ENCODE measurements at places on chromosomes 7 and 10. TPM values are rescaled to one million over a fixed set of nuclear protein-coding genes. Genes with fewer than 3 reads are reported as not detected.
A peak's percentile ranks its signal among the peaks of the same experiment; 100 is the strongest.

GRCh38 chr10:28939281-28940157, 262.2 kb downstream of the BAMBI start:
- DNase-seq = peak; percentile 89

DNA sequence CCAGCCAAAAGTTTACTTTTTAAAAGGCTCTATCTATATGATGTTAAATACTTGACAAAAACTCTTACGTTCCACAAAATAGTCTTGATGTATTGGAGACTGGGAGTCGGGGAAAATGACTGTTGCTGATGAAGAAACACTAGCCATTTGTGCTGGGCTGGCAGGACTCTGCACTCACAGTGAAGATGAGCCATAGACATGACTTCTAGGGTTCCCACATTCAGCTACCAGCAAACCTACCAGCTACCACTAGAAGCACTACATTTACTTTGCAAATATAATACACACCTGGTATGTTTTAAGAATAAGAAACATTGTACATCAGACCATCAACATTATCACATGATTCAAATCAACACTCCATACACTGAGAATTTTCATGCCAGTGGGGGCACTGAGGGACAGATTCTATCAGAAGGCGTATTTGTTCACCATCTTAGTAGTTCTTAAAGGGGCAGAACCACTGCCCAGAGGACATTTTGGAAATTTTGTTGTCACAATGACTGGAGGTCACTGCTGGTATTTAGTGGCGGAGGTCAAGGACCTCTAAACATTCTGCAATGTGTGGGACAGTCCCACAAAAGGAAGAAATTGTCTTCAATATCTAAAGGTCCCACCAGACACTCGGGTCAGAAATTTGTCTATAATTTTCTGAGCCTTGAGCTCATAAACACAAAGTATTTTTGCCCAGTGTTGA, 52.3 kb downstream of the PARD3 start:
- DNase-seq = no peak

DNA sequence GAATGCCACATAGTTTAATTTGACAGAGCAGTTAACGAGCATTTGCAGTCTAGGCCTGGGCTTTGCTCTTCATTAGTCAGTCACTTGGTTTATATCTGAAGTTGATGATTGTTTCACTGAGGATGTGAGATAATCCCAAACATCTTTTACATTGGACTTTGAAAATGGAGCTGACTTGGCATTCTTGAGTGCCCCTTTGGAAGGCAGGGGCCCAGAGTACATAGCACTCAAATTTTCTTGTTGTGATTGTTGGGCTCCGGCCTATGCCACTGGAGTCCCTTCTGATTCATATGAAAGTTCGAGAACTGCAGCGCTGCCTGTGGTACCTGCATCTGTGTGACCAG, 21.9 kb downstream of the DNAJB6 start:
- DNase-seq = no peak

DNA sequence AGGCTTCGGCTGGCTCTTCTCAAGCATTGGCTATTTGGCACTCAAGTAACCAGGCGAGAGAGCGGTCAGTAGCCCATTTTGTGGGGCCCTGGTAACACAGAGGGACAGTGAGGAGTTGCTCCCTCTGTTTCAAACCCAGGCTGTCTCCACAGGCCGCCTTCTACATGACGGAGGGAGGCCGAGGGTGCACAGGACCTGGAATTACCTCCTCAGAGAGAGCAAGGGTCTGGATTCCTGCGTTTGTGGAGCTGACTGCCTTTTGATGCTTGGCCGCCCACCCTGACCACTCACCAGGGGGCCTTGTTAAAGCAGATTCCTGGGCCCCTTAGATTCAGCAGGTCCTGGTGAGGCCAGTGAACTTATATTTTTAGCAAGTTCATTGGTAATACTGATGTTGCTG, 12.3 kb downstream of the UPP1 start:
- DNase-seq = no peak

DNA sequence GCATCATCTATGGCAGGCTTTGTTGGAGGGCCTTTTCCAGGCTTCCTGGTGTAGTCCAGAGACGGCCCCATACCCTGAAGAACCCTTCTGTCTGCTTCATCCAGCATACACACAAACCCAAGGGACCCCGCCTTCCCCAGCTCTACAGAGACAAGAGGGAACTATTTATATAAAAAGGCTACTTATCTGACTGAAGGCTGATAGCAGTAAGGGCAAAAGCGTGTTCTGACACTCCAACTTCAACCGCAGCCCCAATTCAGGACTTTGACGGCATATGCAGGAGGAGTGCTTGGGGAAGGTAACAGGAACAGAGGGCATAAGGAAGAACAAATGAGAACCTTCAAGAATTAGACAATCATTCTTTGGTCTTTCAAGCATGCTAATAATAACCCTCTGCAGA, 21.0 kb downstream of the GNA12 start:
- no peak for DNase-seq

HHEX gene
- total RNA-seq = 9.9 TPM

- peak; percentile 46 for DNase-seq
These were observed 350.0 kb downstream of the GLRX3 start for GRCh38 chr10:130485958-130486895.

PMPCB gene
- total RNA-seq = 38.7 TPM

GRCh38 chr7:128201690-128202085, 39.4 kb upstream of the LEP start:
- DNase-seq = no peak

DNA sequence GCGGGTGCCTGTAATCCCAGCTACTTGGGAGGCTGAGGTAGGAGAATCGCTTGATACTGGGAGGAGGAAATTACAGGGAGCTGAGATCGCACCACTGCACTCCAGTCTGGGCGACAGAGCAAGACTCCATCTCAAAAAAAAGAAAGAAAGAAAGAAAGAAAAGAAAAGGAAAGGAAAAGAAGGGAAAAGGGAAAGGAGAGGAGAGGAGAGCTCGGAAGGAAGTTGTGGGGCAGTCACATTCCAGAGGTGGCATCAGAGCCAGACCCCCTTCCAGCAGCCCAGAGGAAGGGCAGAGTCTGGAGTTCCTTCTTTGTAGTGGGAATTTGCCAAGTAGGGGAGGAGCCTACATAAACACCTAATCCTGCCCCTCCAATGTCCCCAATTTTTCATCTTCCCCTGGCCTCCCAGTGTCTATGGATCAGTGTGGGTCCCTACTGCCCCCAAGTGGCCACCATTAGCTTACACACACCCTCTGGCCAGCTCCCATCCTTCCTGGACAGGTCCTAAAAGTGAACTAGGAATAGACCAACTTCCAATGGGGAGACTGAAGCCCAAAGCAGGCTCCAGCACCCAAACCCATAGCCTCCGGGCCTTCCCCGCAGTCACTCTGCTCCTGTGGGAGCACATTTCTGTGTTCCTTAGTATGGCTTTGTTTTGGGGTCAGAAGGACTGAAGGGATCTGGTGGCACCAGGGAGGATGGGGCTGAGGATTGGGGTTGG, 39.6 kb upstream of the HSPB1 start:
- DNase-seq = no peak

EFCAB10 gene
- total RNA-seq = not detected

EBLN1 gene
- not detected for total RNA-seq

- DNase-seq = no peak
These were observed 599.6 kb downstream of the INHBA start for GRCh38 chr7:41103331-41103730.

SEC31B gene
- total RNA-seq = 7.0 TPM

- no peak for DNase-seq
These were observed 74.1 kb downstream of the NRBF2 start for GRCh38 chr10:63206997-63207811.

GRCh38 chr7:21358648-21359047, 69.2 kb upstream of the SP4 start:
- no peak for DNase-seq

DNA sequence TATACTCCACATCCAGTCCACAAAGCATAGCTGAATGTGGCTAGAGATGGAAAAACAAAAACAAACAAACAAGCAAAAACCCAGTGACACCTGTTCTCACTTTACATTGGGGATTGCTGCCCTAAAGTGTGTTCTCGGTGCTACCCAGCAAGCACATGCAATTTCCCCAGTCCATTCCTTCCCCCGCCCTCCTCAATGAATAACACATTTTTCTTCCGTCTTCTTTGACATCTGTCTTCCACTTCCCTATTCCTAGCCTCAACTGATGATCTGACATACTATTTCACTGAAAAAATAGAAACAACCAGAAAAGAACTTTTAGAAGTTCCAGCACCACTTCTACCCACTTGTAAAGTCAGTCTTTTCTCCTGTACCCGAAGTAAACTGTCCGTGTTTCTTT, 147.1 kb downstream of the MALRD1 start:
- DNase-seq = no peak

HOXA3 gene
- total RNA-seq = 7.2 TPM

DNA sequence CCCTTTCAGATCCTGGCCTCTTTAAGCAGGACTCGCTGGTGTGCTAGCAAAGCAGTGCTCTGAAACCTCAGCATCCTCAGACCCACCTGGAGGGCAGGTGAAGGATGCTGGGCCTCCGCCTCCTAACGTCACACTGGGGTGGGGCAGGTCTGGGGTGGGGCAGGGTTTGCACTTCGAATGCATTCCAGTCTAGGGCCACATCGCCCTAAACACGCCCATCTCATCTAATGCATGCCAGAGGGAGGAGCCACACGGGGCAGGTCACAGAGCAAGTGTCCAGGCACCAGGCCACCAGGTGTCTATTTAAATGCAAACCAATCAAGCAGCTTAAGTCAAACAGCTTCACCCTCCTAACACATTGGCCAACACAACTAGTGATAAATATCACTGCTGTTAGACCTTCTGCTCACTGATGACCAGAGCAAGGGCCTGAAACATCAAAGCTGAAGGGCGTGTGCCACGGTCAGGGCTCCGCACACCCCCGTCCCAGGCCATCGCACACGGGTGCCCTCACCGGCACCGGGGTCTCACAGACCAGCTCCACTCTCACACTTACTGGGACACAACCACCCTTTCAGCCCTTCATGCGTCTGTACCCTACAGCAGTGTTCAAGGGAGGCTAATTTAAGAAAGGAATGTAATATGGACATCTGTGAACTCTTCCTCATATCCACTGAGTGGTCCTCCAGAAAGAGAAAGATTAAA, 47.1 kb downstream of the DIP2C start:
- peak; percentile 46 for DNase-seq

DNA sequence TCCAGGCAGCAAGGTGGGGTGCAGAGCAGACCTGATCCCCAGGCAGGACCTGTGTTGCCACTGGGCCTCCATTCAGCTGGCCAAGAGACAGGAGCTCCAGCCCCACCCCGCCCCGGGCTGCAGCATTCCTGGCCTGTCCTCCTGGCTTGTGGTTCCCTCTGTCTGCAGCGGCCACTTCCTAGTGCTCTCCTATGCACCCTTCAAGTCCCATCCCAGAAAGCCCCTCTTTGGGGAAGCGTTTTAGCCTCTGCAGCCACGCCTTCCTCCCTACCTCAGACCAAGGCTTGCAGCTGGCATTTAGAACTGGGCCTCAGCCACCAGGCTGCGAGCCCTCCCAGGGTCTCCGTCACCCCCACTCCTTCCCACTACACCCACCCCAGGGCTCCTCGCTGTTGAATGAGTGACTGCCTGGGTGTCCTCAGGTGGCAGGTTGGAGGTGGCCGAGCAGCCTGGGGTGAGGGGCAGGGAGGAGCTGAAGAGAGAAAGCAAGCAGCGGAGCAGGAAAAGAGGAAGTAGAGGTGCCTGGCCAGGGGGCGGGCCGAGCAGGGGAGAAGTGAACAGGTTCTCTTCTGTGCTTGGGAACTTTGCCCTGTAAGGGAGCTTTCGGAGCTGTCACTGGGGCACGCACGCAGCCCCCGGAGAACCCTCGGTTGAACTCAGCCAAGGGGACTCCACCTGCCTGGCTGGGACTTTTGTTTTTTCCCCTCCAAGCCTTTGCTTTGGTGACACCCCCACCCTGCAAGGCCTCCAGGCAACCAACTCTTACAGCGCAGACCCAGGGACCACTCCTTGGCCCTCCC, 109.1 kb upstream of the TNRC18 start:
- DNase-seq = peak; percentile 91

ALOX5 gene
- 20.1 TPM for total RNA-seq

DNA sequence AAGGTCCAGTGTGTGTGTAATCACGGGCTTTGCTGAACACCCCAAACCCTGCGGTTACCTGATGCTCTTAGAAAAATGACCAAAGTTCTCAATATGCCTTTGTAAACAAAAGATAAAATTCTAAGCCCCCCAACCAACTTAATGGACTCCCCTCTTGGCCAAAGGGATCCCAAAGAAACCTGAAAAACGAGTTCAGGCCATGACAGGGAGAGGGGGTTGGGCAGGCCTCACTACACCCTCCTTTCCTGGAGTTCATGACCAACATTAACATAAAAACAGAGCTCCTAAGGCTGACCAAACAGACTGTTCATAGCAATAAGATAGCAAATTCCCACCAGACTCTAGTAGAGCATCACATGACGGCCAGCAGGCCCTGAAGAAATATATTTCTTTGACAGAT, 3.0 kb upstream of the VIPR2 start:
- no peak for DNase-seq

WIPF3 gene
- 21.4 TPM for total RNA-seq

DNA sequence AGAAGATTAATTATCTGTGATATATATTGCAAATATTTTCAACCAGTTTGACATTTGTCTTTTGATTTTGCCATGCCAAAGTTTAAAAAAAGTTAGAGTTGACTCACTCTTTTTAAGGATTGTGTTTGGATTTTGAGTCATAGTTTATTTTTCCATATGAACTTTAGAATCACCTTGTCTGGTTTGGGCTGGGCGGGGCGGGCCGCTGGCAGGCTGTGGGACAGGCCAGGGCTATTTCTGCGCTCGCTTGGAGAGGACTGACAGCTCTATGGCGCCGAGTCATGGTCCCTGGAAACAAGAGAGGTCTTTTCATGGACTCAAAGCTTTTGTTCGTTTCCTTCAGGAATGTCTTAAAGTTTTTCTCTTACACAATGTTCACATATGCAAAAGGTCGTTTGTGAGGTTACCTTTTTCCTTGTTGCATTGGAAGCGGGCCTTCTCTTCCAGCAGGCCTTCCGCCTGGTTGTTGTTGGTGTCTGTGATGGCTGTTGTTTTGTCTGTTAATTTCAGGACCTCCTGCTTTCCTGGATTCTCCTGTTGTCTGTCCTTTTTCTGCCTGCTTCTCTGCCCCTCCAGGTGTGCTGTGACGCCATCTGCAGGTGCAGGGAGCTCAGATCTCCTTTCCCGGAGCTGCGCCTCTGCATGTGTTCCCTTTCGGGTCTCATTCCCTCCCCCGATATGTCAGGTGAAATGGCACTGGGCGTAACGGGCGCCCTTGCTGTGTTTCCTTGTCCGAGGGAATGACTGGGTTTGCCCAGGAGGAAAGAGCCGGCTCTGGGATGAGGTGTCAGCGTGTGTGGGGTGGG, 53.8 kb downstream of the INPP5A start:
- no peak for DNase-seq

NEBL gene
- 3.5 TPM for total RNA-seq

- DNase-seq = no peak
These were observed 153.2 kb downstream of the KLF6 start for GRCh38 chr10:3631701-3632330.

NODAL gene
- total RNA-seq = not detected

DNA sequence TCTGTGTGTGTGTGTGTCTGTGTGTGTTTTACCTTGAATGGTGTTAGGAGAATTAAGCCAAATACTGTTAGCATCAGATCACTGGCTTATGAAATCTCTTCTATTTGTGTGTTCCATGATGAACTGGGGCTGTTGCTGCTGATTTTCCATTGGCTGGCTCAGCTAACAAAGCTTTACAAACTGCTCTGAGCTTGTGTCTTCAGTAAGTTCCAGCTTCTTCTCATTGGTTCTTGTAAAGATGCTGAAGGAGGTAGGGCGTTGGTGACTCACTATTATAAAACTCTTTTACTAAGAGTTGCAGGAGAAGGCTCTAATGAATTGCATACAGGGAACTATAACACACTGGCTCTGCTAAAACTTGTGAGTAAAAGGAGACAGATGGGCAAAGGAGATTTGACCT, 136.4 kb upstream of the PRKCQ start:
- DNase-seq = no peak

GRCh38 chr7:99409192-99409572, 413 bp downstream of the BUD31 start:
- DNase-seq = no peak
